NCI-H446 (cell line): ENCODE measurements at places on chromosomes 2 and 18.

- peak; percentile 92 for DNase-seq
These were observed 68.4 kb downstream of the MCFD2 start for GRCh38 chr2:46847185-46847710.

DNA sequence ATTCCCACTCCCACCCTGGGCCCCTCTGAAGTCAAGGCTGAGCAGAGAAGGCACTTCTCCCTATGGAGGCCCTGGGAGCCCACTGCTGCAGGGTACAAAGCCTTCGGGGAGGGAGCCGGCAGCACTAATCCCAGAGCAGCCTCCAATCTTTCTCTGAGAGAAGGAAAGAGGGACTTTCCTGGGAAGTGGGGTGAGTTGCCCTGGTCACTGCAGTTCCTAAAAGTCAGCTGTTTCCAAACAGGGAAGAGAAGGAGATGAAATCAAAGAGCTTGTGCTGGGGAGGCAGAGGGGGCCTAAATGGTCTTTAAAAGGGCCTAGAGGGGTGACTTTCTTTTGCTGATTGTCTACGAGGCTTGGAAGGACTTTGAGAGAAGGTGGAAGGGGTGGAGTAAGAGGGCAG lies 264.7 kb downstream of the TNS1 start:
- no peak for DNase-seq

DNA sequence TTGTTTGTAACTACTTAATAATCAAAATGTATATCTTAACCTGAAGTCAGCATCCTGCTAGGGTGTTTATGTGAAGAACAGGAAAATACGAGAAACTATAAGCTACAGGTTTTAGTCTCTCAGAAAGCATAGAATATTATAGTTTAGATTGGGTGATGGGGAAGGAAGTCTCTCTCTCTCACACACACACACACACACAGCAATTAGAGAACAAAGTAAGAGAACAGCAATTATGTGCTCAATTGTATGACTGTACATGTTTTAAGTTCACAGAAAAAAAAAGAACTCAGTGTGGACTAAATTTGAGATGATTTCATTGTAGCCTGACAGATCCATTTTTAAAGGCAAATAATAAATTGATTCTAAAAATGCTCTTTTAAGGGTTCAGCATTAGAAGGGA lies 94.3 kb upstream of the ZNF516 start:
- no peak for DNase-seq

- DNase-seq, result no peak
These were observed 154.3 kb downstream of the PLCL1 start for GRCh38 chr2:197958592-197959150.

GRCh38 chr2:168773719-168774521 lies 28.5 kb upstream of the NOSTRIN start:
- peak; percentile 9 for DNase-seq

DNA sequence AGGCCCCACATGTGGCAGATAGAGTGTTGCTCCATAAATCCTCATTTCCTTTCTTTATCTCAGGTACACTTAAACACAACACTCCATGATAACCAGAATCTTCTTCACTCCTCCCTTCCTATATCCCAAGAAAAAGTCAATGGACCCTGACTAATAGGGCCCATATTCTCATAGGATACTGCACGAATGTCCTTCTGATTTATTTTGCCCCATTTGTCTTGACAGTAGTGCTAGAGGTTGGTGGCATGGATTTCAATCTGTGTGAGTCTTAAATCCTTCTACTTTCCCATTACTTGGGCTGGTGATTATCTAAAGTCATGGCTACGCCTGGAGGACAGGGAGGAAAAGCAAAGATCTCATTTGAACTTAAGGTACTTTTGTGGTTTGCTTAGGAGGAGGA lies 156.0 kb downstream of the ACOXL start:
- no peak for DNase-seq

DNA sequence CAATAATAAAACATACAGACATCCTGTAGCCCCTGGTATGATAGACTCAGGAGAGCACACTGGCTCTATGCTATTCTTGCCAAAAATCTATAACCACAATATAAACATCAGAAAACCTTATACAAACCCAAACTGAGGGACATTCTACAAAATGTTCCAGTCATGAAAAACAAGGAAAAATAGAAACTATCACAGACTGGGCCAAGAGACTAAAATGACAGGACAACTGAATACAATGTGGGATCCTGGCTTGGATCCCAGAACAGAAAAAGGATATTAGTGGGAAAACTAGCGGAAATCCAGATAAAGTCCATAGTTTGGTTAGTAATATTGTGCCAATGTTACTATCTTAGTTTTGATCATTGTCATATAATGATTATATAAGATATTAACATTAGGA lies 29.6 kb upstream of the EPAS1 start:
- DNase-seq, result no peak

GRCh38 chr2:208781166-208781565 lies 374.6 kb downstream of the PTH2R start:
- no peak for DNase-seq

GRCh38 chr2:100756704-100757103 lies 63.2 kb upstream of the NPAS2 start:
- no peak for DNase-seq

DNA sequence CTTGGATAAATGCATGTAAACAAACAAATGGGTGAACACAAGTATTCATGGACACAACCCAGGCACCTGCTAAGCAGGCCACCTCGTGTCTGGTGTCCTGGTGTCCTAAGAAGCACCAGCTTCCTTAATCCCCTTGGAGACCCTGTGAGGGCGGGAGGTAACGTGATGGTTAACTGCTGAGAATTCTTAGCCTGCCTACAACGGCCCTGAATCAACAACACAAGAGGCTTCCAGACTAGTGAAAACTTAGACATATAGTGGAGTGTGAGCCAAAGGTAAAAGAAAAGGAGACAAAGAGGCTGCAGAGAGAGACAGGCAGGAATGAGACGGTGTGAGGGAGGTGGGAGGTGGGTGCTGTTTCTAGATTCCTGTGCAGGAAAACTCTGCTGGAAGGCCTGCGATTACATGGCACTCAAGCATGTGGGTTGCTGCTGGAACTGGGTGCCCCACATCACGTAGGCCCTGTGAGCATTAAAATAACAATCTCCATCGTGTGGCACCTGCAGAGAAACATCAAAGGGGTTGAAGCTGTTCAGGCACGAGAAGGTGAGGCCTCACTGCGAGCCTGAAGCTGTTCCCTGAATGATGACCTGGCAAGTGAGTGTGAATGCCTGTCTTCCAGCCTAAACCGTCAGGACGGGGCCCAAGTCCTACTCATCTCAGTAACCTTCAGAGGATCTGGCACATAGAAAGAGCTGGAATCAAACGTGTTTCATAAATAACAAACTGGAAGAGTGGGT lies 64.2 kb downstream of the RPL37A start:
- no peak for DNase-seq

DNA sequence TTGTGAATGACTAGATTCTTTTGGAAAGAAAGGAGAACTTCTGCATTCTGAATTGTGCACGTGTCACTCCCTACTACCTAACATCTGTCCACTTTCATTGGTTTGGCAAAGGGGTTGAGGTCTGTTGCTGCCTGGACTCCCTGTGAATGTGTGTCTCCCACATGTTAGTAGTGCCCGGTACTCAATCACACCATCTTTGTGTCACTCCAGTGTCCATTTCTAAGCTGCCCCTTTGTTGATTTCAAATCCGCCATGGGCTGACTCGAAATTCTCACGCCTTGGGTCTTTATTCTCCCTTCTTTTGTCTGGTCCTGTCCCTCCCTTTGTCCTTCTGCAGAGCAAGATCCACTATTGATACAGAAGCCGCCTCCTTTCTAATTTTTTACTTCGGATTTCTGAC lies 7.5 kb downstream of the DPYSL5 start:
- DNase-seq, result no peak

GRCh38 chr2:223122781-223123180 lies 70.8 kb downstream of the KCNE4 start:
- DNase-seq, result no peak

DNA sequence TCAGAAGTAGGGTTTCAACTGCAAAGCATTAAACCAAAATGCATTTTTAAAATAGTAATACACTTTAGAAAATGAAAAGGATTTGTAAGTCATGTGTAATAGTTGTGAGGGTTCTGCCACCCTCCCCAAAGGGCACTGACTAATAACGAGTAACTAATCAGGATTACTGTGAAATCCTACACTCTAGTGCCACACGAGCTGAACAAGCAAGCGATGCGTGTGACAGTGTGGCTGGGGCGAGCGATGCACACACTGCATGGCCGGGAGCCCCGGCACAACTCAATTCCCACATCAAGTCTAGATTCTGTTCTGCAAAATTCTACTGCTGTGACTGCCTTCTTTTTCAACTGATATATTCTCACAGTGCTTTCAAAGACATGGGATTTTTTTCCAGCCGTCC lies 156.4 kb downstream of the SEPTIN10 start:
- no peak for DNase-seq

GRCh38 chr2:83901317-83901716 lies 557.8 kb downstream of the SUCLG1 start:
- no peak for DNase-seq

DNA sequence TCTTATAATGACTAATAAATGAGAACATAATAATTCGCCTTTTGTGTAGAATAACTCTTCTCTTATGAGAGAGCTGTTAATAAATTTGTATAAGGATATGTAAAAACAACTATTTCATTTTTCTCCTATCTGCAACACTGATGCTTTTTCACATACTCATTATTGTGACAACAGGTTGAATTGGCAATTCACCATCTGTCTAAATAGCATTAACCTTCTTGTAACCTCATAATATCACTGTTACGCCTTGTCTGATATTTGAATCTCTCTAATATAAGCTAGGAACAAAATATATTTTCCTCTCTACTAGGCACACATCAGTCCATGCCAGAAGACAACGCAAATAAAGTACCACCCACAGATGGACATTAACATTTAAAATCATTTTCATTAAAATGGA lies 938.9 kb downstream of the CPS1 start:
- DNase-seq, result peak; percentile 1

GRCh38 chr2:209076151-209076550 lies 347.7 kb upstream of the MAP2 start:
- DNase-seq, result no peak

- DNase-seq, result no peak
These were observed 103.7 kb upstream of the EML6 start for GRCh38 chr2:54619660-54620231.

DNA sequence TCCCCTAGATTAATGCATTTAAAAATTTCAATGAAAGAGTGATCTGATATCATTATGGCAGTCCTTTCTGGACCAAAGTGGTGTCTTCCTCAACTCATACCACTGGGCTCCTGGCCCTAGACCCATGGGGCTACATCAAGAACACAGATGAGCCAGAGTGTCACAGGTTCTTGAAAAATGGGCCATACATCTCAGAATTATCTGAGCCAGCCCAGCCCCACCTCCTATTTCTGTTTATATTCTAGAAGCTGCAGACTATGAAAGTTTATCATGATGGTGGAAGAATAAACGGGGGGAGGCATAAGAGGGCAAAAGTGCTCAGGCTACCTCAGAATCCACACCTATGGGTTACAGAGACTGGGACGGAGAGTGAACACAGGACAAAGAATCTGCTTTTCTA lies 120.6 kb upstream of the TACR1 start:
- DNase-seq, result no peak

GRCh38 chr2:26292646-26293045 lies 47.9 kb downstream of the HADHB start:
- DNase-seq, result no peak
